Hematopoietic multipotent progenitor cell treated with erythropoietin and hydrocortisone succinate and interleukin-3 and kit ligand, for 6 days (in vitro differentiated cells): ENCODE measurements at places on chromosomes 12 and 14.
A peak's percentile ranks its signal among the peaks of the same experiment; 100 is the strongest.

GRCh38 chr14:103703433-103704385 is 11.5 kb downstream of the XRCC3 start:
- no peak for DNase-seq

DNA sequence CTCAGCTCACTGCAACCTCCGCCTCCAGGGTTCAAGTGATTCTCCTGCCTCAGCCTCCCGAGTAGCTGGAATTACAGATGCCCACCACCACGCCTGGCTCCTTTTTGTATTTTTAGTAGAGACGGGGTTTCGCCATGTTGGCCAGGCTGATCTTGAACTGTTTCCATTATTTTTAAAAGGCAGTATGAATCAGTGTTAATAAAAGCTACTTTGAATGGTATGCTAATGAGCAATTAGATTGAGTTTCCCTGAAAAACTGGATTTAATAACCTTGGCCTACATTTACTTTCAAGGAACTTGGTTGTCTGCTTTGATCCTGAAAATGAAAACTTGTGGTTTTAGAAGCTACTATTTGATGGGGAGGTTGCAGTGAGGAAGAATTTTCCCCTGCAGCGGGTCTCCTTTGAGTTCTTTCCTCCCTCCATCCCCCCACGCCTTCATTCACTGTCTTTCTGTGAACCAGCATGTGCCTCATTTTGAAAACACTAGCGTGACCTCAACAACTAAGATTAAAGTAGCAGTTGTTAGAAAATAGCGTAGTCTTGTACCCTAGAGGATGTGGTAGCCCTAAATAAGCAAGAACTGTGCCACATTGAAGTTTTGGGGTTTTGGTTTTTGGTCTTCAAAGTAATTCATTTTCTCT is 17.8 kb upstream of the RPS6KA5 start:
- DNase-seq: no peak

GRCh38 chr12:28988325-28988704 is 160.8 kb upstream of the FAR2 start:
- DNase-seq: no peak

DNA sequence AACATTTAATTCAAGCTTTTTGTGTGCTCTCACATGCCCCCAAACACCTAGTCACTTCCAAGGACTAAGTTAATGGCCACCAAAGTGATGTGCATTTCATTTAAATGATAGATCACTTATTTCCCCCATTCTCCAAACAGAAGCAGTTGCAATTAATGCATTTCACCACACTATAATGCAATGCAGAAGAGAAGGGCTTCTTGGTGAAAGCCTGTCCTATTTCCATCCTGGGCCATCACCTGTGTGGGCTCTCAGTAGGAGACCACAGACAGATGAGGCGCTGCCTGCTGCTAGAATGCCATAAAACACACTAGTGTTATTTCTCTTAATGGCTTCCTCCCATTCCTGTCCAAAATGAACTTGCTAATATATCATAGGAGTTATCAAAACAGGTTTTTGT is 151.2 kb downstream of the GPR65 start:
- DNase-seq: no peak

- DNase-seq: no peak
Observed at GRCh38 chr12:76014007-76014406, 17.6 kb downstream of the PHLDA1 start.

- DNase-seq: peak; percentile 40
Observed at GRCh38 chr14:39431416-39432178, 636 bp downstream of the FBXO33 start.

DNA sequence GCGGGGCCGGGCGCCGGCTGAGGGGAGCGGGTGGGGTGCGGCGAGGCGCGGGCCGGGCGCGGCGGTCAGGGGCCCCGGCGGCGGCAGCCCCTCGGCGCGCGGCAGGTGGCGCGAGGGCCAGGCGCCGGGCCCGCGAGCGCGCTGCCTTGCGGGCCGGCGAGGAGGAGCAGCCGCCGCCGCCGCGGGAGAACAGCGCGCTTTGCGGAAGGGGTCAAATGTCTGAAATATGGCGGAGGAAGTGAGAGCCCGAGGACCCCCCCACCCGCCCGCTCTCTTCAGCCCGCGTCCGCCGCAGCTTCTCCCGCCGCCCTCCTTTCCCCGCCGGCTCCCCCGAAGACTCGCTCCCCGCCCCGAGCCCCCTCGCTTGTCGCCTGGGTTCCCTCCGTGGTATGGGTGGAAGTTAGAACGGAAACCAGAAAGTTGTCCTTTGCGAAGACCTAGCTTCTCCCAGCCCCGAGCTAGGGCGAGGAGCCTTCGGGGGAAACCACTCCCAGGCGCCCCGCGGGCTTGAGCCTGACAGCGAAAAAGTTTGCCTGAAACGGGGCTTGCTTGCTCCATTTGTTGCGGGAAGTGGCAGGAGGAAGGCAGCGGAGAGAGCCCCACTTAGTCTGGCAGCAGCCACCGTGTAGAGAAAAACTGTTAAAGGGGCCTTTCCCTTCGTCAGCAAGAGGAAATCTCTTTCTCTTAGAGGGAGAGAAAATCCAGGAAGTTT is 551 bp downstream of the RAP1B start:
- DNase-seq: peak; percentile 68

- no peak for DNase-seq
Observed at GRCh38 chr12:100151769-100152168, 9.1 kb upstream of the BLTP3B start.

DNA sequence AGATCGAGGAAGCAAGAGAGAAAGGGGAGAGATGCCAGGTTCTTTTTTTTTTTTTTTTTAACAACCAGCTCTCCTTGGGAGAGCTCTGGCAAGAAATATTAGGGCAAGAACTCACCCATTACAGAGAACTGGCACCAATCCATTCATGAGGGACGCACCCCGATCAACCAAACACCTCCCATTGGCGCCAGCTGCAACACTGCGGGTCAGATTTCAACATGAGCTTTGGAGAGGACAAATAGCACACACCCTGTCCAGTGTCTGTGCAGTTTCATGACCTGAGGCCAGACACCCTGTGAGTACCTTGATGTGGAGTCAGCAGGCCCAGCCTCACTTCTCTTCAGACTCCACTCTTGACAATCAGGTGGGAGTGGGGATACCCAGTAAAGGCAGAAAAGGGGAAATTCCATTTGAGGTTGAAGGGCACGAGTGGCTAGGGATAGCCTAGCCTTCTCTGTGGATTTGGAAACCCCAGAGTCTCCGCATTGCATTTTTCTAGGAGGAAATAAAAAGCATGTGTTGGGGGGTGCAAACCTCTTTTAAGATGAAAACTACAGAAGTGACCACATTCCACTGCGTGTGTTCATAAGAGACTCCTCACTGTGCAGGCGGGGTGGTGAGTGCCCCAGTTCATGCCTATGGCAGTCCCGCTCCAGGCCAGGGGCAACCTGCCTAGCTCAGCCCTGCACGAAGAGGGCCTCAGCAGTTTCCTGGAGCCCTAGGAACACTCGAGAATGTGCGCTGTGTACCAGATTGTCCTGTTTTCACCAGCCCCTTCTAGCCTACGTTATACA is 42.4 kb upstream of the GPATCH2L start:
- DNase-seq: no peak

DNA sequence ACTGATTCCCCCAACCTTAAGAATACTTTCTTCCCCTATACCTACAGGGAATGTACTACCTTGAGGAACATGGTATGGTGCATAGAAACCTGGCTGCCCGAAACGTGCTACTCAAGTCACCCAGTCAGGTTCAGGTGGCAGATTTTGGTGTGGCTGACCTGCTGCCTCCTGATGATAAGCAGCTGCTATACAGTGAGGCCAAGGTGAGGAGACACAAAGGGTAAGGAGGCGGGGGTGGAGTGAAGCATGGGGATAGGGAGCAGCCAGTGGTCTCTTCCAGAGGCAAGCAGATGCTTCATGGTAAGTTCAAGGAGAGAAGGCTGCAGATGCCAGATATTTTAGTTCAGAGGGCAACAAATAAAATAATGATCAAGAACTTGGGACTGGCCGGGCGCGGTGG is 6.6 kb upstream of the PA2G4 start:
- DNase-seq: no peak

- DNase-seq: no peak
Observed at GRCh38 chr12:6084261-6084968, 40.1 kb downstream of the VWF start.

- no peak for DNase-seq
Observed at GRCh38 chr12:45934956-45935355, 55.4 kb downstream of the SCAF11 start.

GRCh38 chr12:79927772-79928474 is 7.0 kb downstream of the PPP1R12A start:
- DNase-seq: peak; percentile 69

DNA sequence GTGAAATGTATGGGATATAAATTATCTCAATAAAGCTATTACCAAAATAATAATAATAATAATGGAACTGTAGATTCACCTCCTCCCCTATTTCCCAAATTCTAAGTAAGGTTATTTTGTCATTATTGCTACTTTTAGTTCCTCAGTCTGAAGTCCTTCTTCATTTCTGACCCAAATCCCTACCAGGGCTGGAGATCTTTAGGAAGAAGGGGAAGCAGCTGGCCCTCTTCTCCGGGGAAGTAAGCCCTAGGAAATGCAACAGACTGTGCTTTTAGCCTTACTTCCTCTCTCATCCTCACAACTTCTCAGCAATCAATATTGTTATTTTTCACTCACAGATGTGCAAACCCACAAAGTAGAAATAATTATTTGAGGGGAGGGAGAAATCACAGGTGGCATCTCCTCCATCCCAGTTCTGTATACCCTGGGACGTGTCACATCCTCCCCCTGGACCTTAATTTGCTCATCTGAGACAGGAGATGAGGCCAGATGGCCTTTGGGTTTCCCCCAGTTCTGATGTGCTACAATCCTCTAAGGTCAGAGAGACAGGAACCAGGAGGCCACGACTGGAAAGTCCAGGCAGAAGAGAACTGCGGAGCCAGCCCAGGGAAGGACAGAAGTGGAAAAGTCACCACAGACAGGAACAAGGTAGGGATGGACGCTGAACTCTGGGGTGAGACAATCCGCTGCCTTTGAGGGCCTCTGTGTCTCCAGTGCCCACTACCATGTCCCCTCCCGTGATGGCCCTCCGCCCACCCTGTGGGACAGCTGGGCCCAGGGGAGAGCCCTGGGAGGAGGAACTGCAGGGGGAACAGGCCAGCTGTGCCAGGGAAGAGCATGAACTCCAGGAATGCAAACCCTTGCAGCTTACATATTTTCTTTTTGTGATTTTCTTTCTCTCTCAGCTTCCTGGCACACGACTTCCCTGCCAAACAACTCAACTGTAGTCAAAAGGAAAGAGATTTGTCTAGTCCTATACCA is 10.6 kb upstream of the TNFRSF1A start:
- DNase-seq: no peak

DNA sequence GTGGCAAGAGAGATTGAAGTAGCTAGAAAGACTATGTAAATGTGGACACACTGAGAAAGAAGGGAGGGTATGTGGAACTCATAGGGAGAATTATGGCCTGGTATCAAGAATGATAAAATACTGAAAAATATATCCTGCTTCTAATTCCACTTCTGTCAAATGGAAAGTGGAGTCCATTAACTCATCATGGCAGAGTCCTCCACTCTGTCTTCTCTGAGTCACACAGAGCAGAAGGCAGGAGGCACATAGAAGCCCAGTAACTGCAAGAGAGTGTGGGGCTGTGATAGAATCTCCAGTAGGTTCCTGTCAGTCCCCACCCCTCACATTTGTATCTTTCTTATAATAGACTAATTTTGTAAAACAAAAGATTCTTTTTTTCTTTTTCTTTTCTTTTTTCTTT is 223.7 kb downstream of the AKAP6 start:
- DNase-seq: no peak

- DNase-seq: no peak
Observed at GRCh38 chr14:23513005-23513817, 38.4 kb downstream of the ZFHX2 start.

GRCh38 chr12:111838353-111838752 is 3.7 kb upstream of the MAPKAPK5 start:
- peak; percentile 66 for DNase-seq

GRCh38 chr12:31412292-31412801 is 86.4 kb upstream of the SINHCAF start:
- DNase-seq: no peak

DNA sequence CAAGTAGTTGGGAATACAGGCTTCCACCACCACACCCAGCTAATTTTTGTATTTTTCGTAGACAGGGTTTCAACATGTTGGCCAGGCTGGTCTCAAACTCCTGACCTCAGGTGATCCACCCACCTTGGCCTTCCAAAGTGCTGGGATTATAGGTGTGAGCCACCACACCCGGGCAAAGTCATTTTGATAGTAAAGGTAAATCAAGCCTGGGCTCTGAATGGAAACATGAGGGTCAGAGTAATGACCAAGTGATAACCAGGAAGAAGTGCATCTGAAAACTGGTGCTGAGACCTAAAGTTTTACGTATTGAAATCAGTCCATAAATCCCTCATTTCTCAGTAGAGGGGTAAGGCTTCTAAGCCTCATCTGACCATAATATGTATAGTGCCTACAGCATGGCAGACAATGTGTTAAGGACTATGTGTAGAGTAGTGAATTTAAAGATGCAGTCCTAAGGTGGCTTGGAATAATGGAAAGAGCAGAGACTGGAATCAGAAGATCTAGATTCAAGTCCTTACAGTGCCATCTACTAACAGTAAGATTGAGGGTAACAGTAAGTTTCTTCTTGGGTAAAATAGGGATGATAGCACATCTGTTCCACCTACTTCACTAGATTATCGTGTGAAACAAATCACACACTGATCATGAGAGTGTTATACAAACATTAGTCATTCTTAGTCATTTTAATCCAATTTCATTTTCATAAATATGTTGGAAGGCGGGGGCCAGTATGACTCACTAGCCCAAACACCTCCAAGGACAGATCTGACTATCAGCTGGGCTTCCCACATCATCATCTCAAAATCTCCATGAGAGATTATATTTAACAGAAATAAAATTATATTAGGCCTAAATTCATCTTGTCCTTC is 11.2 kb downstream of the MAP4K5 start:
- peak; percentile 17 for DNase-seq

DNA sequence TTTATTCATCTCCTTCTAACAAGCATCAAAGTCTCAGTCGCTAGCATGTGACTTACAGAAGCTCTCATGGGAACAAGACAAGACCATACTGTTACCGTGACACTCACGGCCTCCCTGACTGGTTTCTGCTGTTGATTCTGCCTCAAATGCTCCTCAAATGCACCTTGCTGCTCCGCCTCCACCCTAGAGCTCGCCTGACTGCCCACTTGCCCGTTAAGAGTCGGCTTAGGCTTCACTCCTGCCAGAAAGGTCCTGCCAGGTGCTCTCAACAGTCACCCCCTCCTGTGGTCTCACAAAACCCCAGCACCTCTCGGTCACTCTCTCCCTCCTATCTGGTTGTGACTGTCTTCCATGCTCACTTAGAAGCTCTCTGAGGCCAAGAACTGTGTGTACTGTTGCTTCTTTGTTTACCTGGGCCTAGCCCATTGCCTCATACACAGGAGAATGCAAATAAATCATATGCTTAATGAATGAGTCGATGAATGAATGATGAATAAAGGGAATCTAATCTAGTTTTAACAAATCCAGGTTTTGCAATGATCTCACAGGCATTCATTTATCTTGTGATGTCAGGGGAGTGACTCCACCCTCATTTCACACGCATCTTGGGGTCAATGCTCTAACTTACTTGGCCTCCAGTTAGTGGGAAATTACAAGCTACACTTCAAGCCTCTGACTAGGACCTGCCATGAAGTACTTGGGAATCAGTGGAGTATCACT is 41.3 kb downstream of the SSH1 start:
- no peak for DNase-seq
